ENCODE measurements at places on chromosomes 7 and 10. TPM values are rescaled to one million over a fixed set of nuclear protein-coding genes. Genes with fewer than 3 reads are reported as not detected.

DNA sequence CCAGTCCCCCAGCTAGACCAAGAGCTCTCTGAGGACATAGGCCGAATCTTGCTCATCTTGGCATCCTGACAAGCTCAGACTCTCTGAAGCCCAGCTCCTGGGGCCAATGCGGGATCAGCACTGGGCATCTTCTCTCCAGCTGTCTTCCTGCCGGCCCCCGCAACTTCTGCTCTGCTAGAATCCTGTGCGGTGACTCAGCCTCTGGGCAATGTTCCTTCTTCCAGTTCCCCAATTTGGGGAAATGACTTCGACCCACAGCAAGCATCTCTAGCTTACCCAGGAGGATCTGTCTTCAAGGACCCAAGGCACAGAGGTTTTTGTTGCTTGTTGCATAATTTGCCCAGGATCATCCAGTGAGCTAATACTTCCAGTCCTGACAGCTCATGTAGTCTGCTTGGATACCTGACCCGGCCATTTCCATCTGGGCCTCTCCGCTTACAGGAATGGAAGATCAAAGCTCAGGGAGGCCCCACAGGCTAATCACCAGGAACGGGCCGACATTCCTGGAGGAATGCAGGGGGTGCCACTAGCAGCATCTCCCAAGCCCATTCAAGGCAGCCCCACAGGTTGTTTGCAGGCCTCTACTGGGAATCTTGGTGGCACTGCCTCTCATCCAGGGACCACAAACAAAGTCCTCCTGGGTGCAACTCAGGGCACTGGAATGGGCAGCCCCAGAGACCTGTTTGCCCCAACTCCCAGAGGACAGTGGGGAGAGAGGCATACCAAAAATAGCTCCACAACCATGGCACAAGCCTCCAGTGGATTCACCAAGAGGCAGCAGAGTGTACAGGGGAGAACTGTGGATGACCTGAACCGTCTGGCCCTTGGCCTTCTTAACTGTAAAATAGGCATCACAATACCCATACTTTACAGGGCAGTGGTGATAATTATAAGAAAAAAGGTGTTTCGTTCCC lies 151.9 kb downstream of the NEURL1 start:
- DNase-seq, result peak; percentile 60

GRCh38 chr10:43925793-43926192 lies 277.1 kb upstream of the ZNF32 start:
- DNase-seq, result no peak

DNA sequence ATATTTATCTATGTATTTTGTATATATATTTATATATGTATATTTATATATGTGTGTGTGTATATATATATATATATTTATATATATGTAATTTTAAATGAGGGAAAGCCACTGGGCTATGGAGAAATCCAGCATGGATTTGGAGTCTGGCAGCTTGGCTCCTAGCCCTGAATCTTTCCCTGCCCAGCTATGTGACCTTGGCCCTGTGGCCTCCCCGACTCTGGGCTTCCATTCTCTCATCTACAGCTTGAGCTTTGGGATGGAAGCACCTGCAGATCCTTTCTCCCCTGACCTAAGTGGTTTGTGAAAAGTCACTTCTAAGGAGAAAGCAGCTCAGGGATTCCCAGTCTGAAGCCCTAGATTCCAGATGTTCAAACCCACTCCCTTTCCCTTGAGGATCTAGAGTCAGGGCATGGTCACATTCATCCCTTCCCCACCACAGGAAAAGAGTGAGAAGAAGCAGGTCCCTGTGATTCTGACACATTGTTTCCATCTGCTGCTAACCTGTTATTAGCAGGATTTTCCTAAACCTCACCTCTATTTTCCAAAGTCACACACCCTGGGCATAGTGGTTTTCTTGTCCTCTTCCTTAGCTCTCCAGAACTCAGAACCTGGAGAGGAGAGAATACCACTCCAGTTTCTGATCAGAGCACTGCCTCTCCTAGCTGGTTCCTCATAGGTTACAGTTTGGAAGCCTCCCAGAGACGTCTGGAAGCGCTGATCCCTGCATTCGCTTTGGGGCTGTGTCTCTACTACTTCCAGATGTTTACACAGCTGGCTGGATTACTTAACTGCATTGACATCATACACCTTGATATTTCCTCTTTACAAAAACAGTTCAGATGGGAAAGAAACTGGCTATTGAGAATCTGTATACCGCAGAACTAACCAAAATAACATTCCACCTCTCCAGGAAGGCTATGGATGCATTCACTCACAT lies 327.5 kb upstream of the ZMIZ1 start:
- DNase-seq, result peak; percentile 94

DNA sequence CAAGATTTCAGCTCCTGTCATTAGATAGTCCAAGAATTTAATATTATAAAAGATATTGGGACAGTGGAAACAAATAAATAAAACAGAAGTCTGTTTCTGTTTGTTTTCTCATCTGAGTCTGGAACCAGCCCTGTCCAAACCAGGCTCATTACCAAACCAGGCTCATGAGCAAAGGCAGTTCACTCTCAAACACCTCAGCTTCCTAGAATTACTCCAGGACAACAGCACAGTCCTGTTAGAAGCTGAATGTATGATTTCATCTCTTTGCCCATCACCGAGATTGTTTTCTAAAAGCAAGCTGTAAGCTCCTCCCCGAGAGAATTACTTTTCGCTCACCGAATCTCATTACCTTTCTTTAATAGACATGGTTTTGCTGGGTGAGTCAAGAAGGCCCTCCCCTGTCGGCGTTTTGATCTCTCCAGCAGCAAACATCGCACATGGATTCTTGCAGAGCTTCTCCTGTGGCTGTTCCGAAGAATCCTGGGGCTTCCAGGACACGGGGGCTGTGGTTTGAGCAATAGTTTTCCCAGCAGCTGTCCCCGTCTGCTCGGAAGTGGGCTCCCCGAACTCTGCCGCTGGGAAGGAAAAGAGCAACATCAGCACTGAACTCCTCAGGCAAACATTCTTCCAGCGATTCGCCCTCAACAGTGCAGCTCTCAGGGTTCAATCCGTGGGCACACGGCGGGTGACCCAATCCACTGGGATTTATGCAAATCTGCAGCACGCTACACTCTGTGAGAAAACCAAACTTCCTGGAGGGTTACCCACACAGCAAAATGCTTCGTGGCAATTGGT lies 112.5 kb downstream of the SVIL start:
- DNase-seq, result peak; percentile 29

STK31 gene
- total RNA-seq, result 0.21 TPM

- peak; percentile 92 for DNase-seq
Measured at GRCh38 chr10:101214446-101215396, 14.5 kb downstream of the LBX1 start.

CUBN gene
- 3.5 TPM for total RNA-seq

- no peak for DNase-seq
Measured at GRCh38 chr10:79053481-79054202, 15.1 kb upstream of the ZMIZ1 start.

FRA10AC1 gene
- total RNA-seq, result 19.1 TPM

- DNase-seq, result no peak
Measured at GRCh38 chr10:90602862-90603610, 254.8 kb downstream of the HTR7 start.

DNA sequence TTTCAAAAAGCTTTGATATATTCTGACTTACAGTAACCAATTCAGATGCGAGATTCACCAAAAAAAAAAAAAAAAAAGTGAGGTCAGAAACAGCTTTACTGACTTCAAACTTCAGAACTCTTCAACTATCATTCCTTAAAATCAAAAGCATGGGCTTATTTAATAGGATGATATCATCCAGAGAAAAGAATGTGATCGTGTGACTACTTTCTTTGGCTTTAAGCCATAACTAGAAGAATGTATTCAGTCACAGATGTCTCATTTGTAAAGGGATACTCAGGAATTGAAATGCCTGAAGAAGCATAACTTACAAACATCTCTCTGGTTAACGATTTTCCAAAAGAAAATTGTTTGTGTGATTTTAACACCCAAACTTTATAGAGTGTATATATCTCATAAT lies 11.5 kb downstream of the TPK1 start:
- peak; percentile 66 for DNase-seq

DNA sequence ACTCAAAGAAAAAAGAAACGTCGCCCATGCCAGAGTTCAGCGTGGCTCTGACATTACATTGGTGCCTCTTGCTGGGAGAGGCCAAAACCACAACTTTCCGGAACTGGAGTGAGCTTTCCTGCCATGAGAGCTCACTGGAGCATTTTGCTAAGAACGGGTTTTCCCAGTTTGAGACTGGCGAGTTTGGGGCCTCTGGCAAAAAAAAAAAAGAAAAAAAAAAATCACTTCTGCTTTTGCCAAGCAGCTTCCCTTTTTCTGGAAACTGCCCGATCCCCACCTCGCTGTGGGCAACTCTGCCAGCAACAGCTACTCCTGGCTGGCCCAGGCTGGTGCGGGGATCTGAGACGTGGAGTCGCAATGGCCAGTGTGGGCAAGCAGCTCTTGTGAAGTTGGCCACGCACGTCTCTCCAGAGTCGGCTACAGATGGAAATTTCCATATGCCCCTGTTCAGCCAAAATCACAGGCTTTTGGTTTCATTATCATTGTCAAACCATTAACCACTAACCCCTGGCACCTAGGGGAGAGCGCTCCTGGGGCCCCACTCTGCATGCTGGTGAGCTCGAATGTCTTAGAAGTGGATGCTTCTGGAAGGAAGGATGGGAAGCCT lies 25.7 kb downstream of the PRKAG2 start:
- DNase-seq, result no peak

GPR85 gene
- total RNA-seq, result 1.2 TPM

DNA sequence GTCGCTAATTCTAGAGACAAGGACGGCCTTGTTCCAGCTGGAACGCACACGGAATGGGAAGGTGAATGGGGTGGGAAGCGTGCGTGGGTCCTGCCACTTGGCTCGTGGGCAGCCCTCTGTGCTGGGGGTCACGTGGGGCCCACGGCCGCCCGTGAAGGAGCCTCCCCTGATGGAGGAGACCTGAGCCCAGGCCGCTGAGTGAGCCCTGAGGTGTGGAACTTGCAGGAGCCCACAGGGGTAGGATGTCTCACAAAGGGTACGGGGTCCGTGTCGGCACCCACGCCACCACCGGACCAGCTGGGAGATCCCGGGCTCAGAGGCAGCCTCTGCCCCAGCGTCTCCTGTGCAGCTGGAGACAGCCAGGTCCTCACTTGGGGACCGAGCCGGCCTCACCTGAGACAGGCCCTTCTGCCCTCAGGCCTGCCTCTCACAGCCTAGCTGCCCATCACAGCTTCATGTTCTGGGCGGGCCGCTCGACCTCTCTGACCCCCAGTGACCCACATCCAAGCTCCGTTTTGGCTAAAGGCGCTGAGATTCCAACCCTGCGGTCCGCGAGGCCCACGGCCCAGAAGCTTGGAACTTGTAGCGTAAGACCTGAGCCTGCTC lies 84.8 kb downstream of the FOXL3 start:
- no peak for DNase-seq

DNA sequence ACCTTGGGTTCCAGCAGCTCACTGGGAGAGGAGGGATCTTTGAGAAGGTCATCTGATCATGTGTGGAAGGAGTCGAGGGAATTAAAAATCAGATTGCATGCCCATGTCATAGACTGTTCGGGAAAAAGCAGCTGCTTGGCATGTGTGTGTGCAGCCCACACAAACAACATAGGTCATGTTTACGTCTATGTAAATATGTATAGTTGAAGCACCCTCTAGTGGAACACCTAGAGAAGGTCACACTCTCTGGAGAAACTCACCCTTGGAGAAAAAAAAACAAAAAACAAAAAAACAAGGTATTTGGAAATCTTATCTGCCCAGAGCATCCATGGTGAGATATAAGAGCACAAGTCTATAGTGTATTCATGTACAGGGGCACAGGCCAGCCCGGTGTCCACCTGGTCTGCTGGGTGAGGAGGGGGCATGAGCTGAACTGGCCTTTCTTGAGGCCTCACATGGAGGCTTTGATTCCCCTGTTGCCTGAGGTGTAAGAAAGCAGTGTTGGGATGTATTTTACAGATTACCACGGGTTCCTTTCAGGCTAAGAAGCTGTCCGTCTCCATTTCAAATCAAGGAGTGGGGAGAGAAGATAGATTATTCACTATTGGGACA lies 98.0 kb downstream of the NPY start:
- peak; percentile 65 for DNase-seq

DNA sequence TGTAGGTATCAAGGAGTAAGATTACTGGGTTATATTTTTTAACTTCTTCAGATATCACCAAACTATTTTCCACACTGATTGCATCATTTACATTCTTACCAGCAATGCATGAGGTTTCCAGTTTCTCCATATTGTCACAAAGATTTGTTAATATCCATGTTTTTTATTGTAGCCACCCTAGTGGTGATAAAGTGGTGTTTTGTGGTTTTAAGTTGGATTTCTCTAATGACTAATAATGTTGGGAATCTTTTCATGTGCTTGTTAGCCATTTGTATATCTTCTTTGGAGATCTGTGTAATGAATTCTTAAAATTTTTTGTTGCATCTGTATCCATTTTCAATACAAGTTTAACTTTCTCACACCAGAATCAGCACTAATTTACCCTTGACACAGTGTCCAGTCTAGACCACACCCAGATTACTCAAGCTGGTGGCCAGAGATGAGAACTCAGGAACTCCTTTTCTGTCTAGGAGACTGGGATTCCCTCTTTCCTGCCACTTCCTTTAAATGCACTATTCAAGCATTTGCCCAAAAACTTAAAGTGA lies 67.0 kb upstream of the PLXDC2 start:
- no peak for DNase-seq
